ENCODE measurements at places on chromosomes 6 and 20.

- no peak for DNase-seq
Measured at GRCh38 chr6:3380344-3381232, 76.3 kb downstream of the SLC22A23 start.

- DNase-seq: no peak
Measured at GRCh38 chr6:139368661-139369060, 5.8 kb downstream of the CITED2 start.

GRCh38 chr20:63293871-63294535, 1.0 kb downstream of the COL20A1 start:
- no peak for DNase-seq

- DNase-seq: no peak
Measured at GRCh38 chr6:130779658-130780033, 47.6 kb upstream of the SMLR1 start.

DNA sequence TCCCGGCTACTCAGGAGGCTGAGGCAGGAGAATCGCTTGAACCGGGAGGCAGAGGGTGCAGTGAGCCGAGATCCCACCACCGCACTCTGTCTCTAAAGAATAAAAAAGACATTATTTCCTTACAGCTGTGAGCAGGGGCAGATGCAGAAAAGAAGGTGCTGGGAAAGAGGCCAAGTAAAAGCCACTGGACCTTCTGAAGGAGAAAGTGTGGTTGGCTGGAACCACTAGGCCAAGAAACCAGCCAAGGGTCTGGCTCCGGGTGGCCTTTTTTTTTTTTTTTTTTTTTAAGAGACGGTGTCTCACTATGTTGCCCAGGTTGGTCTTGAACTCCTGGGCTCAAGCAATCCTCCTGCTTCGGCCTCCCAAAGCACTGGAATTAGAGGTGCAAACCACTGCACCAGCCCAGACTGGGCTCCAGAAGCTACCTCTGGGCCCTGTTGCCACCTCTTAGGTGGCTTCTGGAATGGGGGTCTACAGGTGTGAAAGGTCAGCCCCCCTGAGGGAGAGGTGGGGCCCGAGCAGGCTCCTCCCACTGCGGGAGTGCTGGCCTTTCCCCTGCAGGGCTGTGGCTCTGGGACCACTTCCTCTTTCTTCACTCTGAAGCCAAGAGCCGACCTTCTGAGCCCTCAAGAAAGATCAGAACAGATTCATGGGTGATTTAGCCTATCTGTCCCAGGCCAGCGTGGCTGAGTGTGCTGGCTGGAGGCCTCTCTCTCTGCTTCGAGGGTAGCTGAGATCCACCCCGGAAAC, at the start of gene FGD2:
FGD2 (plus strand) TSS at position 595 of the 750 bp plus-strand sequence. CDS start 163 bp downstream, outside the sequence.
- DNase-seq: no peak

GRCh38 chr20:44392776-44393607, 37.5 kb downstream of the HNF4A start:
- no peak for DNase-seq

DNA sequence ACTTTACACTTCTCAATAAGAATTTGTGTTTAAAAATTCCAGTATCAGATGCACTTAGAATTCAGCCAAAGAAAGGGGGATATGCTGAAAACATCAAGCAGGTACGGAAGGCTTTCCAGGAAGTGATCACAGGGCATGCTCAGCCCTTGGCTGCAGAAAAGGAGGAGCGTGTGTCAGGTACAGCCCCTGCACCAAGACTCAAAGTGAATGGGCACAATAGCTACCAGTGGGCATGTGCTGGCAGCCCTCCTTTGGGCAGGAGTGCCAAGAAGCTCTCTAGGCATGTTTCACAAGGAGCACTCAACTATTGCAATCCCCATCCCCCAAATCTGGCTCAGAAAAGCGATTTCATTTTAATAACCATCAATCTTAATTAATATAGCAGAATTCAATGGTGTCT, 298.8 kb downstream of the GMDS start:
- DNase-seq: no peak

GRCh38 chr6:167329014-167329413, 4.1 kb downstream of the TTLL2 start:
- no peak for DNase-seq

- DNase-seq: no peak
Measured at GRCh38 chr6:43061861-43062260, 2.4 kb downstream of the KLC4 start.

GRCh38 chr20:58289143-58289542, 20.4 kb upstream of the RAB22A start:
- DNase-seq: no peak

DNA sequence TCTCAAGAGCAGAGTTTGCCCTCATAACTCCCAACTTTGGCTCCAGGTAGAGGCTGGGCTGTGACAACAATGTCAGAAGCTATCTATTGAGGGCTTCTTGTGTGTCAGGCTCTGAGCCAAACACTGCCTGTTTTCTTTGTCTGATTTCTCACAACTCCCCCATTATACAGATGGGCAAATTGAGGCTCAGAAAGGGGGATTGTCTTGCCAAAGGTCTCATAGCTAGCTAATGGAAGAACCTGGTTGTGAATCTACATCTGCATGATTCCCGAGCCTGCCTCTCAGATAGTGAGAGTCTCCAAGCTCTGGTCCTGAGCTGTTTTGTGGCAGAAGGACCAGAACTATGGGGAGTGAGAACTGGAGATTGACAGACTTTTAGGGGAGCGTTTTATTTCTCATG, 1.4 kb downstream of the CD40 start:
- no peak for DNase-seq

DNA sequence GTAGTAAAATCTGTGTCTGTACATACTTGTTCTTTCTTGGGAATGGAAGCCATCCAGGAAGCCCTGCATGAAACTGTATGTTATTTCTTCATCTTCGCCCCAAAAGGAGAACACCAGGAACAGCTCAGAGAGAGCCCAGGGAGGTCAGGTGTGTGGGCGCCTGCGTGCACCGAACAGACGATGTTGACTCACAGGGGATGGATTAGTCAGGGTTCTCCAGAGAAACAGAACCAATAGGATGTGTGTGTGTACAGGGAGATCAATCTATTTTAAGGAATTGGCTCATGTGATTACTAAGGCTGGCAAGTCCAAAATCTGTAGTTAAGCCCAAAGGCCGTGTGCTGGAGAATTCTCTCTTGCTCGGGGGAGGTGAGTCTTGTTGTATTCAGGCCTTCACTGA, 45.7 kb downstream of the RNASET2 start:
- DNase-seq: no peak

DNA sequence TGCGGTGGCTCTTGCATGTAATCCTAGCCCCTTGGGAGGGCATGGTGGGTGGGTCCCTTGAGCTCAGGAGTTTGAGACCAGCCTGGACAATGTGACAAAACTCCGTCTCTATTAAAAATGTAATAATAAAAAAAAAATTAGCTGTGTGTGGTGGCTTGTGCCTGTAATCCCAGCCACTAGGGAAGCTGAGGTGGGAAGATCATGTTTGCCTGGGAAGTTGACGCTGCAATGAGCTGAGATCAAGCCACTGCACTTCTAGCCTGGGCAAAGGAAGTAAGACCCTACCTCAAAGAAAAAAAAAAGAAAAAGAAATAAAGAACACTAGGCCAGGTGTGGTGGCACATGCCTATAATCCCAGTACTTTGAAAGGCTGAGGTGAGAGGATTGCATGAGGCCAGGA, 4.5 kb upstream of the SAMHD1 start:
- no peak for DNase-seq
